Activated CD4-positive, alpha-beta memory T cell treated with anti-CD3 and anti-CD28 coated beads for 36 hours (primary cell): ENCODE measurements at places on chromosomes 5 and 9.
A peak's percentile ranks its signal among the peaks of the same experiment; 100 is the strongest.

- H3K27ac ChIP-seq: no peak overlapping the region
- no peak for DNase-seq
- no peaks in the 10 kb centered on the region for H3K4me1 ChIP-seq
- no peak overlapping the region for H3K4me3 ChIP-seq
- H3K27me3 ChIP-seq: peaks cover 61% of the 10 kb centered on the region
Measured at GRCh38 chr5:73318308-73318719, 130.3 kb downstream of the FOXD1 start.

DNA sequence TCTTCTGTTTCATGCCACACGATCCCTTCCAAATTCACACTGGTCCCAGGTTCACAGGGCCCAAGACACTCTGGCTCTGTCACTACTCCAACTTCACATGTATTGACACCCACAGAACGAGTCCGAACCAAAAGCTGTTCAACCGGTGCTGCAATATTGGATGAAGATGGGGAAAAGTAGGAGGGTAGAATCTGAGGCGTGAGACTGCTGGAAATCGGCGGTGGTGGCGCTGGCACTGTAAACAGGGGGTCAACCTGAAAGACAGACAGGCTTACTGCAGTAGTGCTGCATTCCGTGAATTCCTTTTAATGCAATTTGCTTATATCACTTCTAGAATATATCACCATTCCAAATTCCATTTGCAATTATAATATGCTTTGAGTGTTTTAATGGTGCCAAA is 45.4 kb downstream of the ZNF608 start:
- H3K4me3 ChIP-seq: no peak overlapping the region
- H3K27ac ChIP-seq: no peak overlapping the region
- H3K4me1 ChIP-seq: no peaks in the 10 kb centered on the region

- H3K36me3 ChIP-seq: no peaks in the 10 kb centered on the region
- H3K4me3 ChIP-seq: no peak overlapping the region
- H3K4me1 ChIP-seq: peaks cover 6% of the 10 kb centered on the region
- peaks cover 9% of the 10 kb centered on the region for H3K27me3 ChIP-seq
- no peak for DNase-seq
- no peak overlapping the region for H3K27ac ChIP-seq
Measured at GRCh38 chr5:133469252-133469651, 143.1 kb downstream of the FSTL4 start.

GRCh38 chr9:33277484-33277883 is 12.6 kb downstream of the CHMP5 start:
- H3K4me1 ChIP-seq: peaks cover 8% of the 10 kb centered on the region
- no peak overlapping the region for H3K4me3 ChIP-seq
- peak overlapping the region; percentile 26 for H3K27ac ChIP-seq
- DNase-seq: no peak
- H3K36me3 ChIP-seq: peaks cover 35% of the 10 kb centered on the region

DNA sequence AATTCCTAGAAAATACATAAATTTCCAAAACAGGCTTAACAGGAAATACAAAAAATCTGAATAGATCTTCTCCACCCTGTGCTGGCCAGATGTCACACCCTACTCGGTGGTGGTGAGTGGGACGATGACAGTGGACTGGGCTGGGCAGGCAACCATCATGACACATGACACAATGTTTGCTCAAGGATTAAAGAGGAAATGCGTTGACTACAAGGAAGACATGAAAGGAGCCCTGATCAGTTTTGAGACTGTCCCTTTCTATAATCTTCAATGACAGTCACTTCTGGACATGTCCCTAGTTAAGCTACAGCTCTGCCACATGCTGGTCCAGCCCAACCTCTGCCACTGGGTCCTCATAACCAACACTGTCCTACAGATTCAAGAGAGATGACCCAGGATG is 99.8 kb downstream of the ZDHHC21 start:
- H3K4me3 ChIP-seq: no peak overlapping the region
- H3K4me1 ChIP-seq: no peaks in the 10 kb centered on the region
- no peaks in the 10 kb centered on the region for H3K27me3 ChIP-seq
- H3K27ac ChIP-seq: no peak overlapping the region
- peaks cover 29% of the 10 kb centered on the region for H3K36me3 ChIP-seq

- H3K4me1 ChIP-seq: no peaks in the 10 kb centered on the region
- H3K27ac ChIP-seq: no peak overlapping the region
- DNase-seq: no peak
- H3K36me3 ChIP-seq: no peaks in the 10 kb centered on the region
- H3K27me3 ChIP-seq: peaks cover 20% of the 10 kb centered on the region
- H3K4me3 ChIP-seq: no peak overlapping the region
Measured at GRCh38 chr5:77945874-77946273, 169.7 kb upstream of the TBCA start.

DNA sequence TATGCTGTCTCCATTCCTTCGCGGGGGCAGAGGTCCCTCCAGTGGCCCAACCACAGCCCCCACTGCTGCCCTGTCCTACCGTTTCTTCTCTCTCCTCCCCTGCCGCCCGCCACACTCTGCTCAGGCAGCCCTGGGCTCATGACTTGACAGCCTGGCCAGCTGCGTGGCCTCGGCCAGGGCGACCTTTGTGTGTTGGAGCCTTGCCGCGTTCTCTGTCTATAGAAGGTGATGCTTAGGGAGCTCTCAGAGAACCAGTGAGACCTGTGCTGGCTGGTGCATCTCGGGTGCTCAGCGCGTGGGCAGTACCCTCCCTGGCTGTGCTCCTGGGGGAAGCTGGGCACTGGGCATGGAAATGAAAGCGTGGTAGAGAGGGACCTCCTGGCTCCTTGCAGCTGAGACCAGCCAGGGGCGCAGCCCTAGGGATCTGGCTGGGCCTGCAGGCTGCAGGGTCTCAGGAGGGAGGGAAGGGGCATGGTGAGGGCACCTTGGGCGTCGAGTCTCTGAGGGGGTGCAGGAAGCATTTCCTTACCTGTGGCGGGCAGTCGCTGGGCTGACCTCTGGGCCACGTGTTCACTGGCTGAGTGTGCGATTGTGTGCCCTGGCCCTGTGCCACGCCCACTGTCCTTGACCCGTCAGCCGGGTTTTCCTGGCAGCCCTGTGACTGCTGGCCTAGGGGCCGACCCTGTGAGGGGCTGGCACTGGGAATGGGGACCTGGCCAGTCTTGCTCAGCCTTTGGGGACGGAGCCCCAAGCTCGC is 50.3 kb downstream of the RXRA start:
- no peaks in the 10 kb centered on the region for H3K27me3 ChIP-seq
- peaks cover 7% of the 10 kb centered on the region for H3K4me1 ChIP-seq
- no peak overlapping the region for H3K4me3 ChIP-seq
- H3K36me3 ChIP-seq: no peaks in the 10 kb centered on the region
- H3K27ac ChIP-seq: no peak overlapping the region

GRCh38 chr5:172172912-172173563 is 15.0 kb downstream of the STK10 start:
- peak overlapping the region; percentile 89 for H3K4me3 ChIP-seq
- H3K4me1 ChIP-seq: peaks cover 95% of the 10 kb centered on the region

DNA sequence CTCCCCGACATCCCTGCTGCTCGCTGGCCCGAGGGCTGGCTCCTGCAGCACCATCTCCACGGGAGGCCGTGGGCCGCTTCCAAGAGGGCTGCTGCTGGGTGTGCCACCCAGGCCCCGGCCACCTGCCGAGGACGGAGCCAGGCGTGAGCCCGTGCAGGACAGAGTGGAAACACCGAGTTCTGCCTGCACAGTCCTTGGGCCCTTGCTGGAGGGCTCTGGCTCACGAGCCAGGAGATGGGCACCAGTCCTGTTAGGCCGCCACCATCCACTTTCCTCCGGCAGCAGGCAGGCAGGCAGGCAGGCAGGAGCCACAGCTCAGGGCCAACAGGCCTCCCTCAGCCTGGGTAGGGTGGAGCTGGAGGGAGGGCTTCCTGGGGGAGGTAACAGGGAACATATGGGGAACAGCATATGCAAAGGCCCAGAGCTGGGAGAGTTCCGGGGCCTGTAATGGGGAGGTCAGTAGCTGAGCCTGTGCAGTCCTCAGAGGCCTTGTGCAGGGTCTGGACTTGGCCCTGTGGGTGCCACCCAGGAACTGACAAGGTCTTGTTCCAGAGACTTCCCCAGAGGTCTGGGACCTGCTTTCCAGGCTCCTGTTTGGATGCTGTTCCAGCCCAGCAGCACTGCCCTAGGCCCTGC is 31.9 kb downstream of the RXRA start:
- DNase-seq: no peak
- no peaks in the 10 kb centered on the region for H3K36me3 ChIP-seq
- H3K4me1 ChIP-seq: no peaks in the 10 kb centered on the region
- no peak overlapping the region for H3K27ac ChIP-seq

DNA sequence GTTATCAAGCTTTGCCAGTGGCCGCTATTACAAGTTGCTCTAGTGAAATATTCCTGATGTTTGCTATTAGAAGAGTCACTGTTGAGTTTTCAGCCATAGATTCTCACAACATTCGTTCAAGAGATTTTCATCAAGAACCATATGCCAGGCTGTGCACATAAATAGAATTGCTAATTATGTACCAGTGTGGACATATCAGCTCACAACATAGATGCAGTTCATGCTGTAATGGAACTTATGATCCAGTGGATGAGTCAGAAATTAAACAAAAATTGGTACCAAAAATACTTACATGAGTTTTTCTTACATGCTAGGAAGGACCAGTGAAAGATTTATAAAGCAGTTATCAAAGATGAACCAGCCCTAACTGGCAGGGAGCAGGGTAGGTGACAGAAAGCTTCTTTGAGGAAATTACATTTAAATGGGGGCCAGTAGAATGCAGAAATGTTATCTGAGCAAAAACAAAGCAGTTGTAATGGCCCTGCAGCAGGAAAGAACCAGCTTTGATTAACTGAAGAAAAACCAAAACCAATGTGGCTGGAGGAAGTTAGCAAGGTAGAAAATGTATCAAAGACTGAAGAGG is 404.2 kb downstream of the DNAH5 start:
- H3K27me3 ChIP-seq: no peaks in the 10 kb centered on the region
- H3K4me3 ChIP-seq: no peak overlapping the region
- no peaks in the 10 kb centered on the region for H3K4me1 ChIP-seq
- no peaks in the 10 kb centered on the region for H3K36me3 ChIP-seq
- H3K27ac ChIP-seq: no peak overlapping the region
- no peak for DNase-seq

- H3K27ac ChIP-seq: no peak overlapping the region
- peaks cover 1% of the 10 kb centered on the region for H3K27me3 ChIP-seq
- H3K4me3 ChIP-seq: no peak overlapping the region
- no peaks in the 10 kb centered on the region for H3K36me3 ChIP-seq
- no peaks in the 10 kb centered on the region for H3K4me1 ChIP-seq
- DNase-seq: no peak
Measured at GRCh38 chr9:71145179-71145578, 23.8 kb upstream of the TRPM3 start.

- peaks cover 18% of the 10 kb centered on the region for H3K4me1 ChIP-seq
- H3K27ac ChIP-seq: no peak overlapping the region
- H3K4me3 ChIP-seq: no peak overlapping the region
Measured at GRCh38 chr5:98880151-98880550, 48.7 kb downstream of the CHD1 start.

DNA sequence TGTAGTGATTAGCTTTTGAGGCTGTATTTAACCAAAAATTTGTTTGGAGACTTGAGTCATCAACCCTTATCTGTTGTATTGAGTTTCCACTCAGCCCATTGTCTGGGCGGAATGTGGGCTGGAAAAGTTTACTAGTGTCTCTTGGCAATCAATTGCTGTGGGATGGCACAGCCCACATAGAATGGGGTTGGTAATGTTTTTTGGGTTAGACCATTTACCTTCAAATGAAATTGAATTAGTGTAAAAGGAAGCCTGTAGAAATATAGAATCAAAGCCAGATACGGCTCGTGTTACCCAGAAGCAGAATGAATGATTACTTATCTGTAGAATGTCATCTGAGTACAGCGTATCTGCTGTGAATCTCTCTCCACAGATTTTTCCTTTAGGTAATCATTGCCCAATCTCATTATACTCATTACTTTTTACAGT is 142.9 kb downstream of the AOPEP start:
- H3K27me3 ChIP-seq: peaks cover 2% of the 10 kb centered on the region
- peaks cover 41% of the 10 kb centered on the region for H3K4me1 ChIP-seq
- no peak overlapping the region for H3K4me3 ChIP-seq
- peaks cover 2% of the 10 kb centered on the region for H3K36me3 ChIP-seq

DNA sequence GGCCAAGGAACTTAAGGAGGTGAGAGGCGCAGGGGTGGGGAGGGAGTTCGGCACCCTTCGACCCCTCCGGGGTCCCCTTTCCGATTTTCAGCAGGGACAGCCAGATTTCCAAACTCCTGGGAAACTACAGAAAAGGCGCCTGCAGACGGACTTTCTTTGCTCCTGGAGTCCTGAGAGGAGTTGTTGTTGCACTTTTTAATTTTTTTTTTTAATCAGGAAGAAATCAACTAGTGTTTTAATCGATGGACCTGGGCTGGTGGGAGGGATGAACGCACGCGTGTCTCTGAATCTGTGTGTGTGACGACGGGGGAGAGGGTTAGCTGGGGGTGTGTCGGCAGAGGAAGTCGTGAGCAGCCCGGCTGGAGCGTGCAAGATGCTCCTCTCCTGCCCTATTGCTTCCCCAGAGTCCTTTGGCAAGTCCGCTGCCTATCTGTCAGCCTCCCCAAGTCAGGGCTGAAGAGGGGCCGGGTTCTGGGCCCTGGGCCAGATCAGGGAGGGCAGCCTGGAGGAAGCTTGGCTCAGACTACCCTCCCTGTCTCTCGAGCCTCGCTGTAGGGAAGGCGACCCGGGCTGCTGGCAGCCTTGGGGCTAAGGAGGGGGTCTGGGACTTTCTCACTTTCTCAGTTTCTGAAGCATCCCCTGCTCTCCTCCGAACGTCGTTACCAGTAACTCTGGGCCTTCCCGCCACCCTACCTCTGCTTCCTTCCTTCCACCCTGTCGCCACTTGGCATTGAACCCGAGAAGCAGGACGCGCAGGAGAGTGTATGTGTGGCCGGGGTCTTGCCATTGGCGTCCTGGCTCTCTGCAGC is 731 bp downstream of the PRR16 start:
- no peak overlapping the region for H3K27ac ChIP-seq
- H3K27me3 ChIP-seq: peaks cover 28% of the 10 kb centered on the region
- peak overlapping the region; percentile 41 for H3K4me3 ChIP-seq

GRCh38 chr9:112811518-112811917 is 61.0 kb downstream of the SNX30 start:
- H3K4me3 ChIP-seq: no peak overlapping the region
- H3K36me3 ChIP-seq: peaks cover 2% of the 10 kb centered on the region
- H3K27ac ChIP-seq: no peak overlapping the region
- no peaks in the 10 kb centered on the region for H3K4me1 ChIP-seq
- H3K27me3 ChIP-seq: no peaks in the 10 kb centered on the region

GRCh38 chr9:131635285-131635684 is 90.0 kb downstream of the PRRT1B start:
- DNase-seq: peak; percentile 90
- peak overlapping the region; percentile 12 for H3K4me3 ChIP-seq
- H3K27me3 ChIP-seq: no peaks in the 10 kb centered on the region
- H3K4me1 ChIP-seq: peaks cover 68% of the 10 kb centered on the region
- H3K27ac ChIP-seq: peak overlapping the region; percentile 93
- H3K36me3 ChIP-seq: peaks cover 46% of the 10 kb centered on the region

DNA sequence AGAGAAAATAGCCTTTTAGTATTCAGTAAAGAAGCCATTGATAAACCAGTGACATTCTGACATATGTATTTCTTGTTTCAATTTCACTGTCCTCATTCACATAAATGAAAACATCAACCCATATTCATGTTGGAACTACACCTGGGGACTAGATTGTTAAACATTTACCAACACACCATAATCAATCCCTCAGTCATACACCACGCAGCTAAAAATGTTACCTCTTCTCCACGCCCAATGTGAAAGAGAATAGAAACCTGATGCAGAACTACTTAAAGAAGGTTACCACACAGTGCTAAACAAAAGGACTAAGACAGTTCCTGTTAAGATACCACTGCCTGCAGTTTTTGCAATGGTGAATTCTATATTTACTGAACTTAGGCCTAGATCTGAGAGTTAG is 518.9 kb downstream of the PRELID2 start:
- no peak for DNase-seq
- no peak overlapping the region for H3K4me3 ChIP-seq
- H3K36me3 ChIP-seq: no peaks in the 10 kb centered on the region
- H3K27ac ChIP-seq: no peak overlapping the region
- H3K4me1 ChIP-seq: no peaks in the 10 kb centered on the region
- H3K27me3 ChIP-seq: no peaks in the 10 kb centered on the region
